NCI-H2029 treated with DMSO at 0.1 percent for 48 hours (cell line): ENCODE measurements at places on chromosomes 5 and 9.

DNA sequence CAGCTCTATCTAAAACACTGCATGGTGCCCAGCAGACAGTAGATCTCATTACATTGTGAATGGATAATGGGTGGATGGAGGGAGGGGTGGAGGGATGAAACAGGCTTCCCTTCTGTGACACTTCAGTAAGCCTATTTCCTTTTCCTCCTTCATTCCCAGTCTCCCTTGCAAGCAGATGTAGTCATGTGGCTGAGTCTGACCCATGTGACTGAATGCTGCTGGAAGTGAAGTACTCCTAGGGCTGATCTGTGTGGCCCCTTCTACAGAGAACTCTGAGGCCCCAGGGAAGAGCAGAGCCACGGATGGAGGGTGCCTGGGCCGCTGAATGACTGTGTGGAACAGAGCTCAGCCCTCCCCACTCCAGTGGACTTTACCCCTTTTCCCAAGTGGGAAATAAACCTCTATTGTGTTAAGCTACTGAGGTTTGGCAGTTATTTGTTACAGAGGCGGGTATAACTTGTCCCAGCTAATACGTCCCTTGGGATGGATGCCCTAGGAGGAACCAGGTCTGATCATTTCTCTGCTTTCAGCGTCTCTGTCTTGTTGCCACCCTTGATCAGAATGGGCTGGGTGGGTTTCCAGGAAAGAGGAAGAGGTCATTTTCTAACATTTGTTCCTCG lies 176.1 kb upstream of the MVB12B start:
- DNase-seq = peak; percentile 81

GRCh38 chr9:136078498-136079011 lies 16.5 kb downstream of the NACC2 start:
- no peak for DNase-seq

DNA sequence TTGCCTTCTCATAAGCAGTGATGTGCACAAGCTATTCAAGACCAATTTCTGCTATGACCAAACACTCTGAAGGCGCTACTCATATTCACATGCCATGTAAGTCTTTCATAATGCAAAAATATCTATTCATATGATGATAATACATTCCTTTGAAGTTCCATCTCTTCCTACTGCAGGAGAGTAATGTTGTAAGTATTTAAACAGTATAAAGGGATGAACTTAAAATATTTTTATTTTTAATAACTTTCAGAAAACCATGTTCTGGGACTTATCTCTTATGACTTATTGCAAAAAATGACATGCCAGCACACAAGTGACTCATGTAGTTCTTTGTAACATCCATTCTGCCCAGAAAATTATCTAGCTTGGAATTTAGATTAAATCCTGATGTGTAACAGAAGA lies 376.4 kb downstream of the KCTD16 start:
- no peak for DNase-seq

DNA sequence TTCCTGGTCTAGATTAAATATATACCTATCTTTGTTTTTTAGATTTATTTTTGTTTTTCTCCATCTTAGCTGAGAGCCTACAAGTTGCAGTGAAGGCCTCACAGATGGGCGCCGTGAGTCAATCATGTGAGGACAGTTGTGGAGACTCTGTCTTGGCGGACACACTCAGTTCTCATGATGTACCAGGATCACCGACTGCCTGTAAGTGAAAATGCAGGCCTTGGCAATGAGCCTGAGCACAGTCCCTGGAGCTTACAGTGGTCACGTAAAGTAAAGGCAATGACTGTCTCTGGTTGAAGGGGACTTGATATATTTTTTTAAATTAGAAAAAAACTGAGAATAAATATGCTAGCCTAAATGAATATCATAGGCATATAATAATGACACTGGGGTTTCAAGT lies 271.9 kb downstream of the ARHGEF28 start:
- no peak for DNase-seq

GRCh38 chr5:140236891-140237598 lies 62.1 kb downstream of the CYSTM1 start:
- DNase-seq = no peak

DNA sequence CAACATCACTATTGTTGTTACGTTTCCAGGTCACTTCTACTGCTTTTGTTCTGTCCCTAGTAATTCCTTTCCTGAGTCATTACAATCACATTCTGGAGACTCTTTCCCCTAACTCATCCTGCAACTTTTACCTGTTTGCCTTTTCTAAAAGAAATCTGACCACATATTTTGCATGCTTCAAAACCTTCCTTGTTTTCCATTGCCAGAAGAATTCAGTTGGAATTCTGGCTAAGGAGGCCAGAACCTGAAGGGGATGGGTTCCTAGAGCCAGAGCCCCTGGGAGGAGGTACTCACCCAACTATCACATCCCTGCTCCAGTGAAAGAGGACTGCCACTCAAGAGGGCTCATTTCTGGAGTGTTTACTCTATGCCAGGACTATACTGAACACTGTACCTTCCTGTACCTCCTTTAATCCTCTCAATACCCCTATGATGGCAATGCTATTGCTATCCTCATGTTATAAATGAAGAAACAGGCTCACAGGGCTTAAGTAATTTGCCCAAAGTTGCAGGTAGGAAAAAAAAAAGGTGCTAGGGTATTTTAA lies 42.8 kb upstream of the MAST4 start:
- peak; percentile 49 for DNase-seq

- DNase-seq = no peak
Measured at GRCh38 chr9:98698856-98699255, 9.9 kb downstream of the GABBR2 start.

- no peak for DNase-seq
Measured at GRCh38 chr9:99326112-99326916, 104.2 kb downstream of the SEC61B start.

- DNase-seq = no peak
Measured at GRCh38 chr5:150023136-150023535, 22.6 kb downstream of the HMGXB3 start.

DNA sequence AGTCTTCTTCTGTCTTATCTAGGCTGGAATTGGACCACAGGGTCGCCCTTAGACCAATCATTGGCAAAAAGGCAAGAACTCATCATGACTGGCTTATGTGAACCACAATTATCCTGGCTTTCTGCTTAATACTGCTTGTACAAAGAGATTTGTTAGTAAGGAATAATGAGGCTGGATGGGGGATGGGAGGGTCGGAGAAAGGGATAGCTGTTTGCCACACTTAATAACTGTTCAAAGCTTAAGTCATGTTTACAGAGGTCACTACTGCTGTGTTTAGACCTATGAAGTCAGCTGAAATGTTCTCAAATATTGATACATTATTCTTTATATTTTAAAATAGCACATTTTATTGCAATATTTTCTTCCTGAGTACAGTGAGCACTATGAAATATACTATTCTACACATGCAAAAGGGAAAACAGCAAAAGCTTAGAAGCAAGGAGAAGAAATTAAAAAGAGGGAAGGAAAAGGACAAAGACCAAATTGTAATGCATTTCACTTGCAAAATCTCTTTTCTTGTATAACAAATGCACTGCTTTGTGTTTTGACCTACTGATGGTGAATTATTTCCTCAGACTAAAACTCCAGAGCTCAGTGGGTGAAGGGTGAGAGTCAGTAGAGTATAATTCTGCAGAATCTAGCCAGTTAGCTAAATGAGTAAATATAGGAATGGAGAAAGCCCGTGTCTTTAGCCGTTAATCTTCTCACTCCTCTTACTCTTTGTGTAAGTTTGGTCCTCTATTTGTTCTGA lies 404.9 kb upstream of the ZNF608 start:
- no peak for DNase-seq

DNA sequence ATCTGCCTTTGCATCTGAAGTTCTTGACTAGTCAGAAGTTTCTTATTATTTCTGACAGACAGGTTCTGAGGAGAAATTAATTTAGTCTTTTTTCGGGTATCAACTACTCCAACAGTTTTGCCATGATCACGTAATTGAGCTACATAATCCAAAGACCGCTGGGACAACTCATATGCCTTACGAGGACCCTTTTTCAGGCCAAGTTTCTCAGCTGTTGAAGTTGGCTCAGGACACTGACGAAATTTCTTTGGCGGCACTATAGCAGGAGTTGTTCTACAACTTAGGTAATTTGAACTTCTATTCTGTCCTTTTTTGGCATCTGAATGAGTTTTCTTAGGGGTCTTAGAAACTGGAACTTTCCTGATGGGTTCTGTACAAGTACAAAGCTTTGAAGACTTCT lies 27.2 kb downstream of the SETX start:
- no peak for DNase-seq

- no peak for DNase-seq
Measured at GRCh38 chr5:79396265-79396664, 117.7 kb downstream of the HOMER1 start.

DNA sequence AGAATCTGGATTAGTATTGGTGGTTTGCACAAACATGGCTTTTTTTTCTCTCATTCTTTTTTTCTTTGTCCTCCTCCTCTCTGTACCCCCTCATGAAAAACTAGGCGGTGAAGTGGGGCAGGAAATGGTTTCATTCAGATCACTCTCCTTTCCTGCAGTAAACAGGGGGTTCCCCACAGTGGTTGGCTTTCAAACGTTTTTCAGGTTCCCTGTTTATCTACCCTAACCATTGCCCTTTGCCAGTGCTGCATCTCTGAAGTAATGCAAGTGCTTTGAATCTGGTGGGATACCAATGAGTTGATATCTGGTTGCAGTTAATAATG lies 29.8 kb downstream of the NR4A3 start:
- DNase-seq = no peak

DNA sequence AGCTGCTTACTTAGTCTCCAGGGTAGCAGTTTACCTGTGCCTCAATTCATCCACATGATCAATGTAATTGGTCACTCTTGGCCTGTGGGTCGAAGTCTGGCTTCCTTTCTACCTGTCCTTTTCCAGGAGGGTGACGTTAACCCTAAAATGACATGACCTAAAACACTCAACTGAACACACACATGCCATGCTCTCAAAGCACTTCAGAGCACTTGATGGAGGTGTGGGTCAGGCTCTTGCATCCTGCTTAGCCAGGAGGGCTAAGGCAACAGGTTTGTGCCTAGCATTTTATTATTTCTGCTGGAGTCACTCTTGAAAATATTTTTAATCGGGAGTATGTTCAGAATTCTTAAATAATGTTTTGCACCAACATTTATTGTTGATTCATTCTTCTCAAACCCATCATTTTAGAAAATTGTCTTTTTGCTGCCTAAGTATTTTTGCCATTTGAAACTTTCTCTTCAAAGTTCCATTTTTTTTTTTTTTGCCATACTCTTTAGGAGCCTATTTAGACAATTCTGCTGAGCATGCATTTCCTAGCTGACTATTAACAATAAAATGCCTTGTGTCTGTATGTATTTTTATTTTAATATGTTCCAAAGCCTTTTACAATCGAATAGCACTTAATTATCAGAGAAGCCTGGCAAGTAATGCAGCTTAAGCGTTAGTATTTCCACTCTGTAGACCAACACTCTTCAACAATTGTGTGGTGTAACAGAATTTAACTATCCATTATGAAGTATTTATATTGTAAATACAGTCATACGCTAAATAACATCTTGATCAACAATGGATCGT lies 59.1 kb downstream of the ATP10B start:
- peak; percentile 13 for DNase-seq

GRCh38 chr5:64972591-64972990 lies 203.9 kb downstream of the CWC27 start:
- no peak for DNase-seq

DNA sequence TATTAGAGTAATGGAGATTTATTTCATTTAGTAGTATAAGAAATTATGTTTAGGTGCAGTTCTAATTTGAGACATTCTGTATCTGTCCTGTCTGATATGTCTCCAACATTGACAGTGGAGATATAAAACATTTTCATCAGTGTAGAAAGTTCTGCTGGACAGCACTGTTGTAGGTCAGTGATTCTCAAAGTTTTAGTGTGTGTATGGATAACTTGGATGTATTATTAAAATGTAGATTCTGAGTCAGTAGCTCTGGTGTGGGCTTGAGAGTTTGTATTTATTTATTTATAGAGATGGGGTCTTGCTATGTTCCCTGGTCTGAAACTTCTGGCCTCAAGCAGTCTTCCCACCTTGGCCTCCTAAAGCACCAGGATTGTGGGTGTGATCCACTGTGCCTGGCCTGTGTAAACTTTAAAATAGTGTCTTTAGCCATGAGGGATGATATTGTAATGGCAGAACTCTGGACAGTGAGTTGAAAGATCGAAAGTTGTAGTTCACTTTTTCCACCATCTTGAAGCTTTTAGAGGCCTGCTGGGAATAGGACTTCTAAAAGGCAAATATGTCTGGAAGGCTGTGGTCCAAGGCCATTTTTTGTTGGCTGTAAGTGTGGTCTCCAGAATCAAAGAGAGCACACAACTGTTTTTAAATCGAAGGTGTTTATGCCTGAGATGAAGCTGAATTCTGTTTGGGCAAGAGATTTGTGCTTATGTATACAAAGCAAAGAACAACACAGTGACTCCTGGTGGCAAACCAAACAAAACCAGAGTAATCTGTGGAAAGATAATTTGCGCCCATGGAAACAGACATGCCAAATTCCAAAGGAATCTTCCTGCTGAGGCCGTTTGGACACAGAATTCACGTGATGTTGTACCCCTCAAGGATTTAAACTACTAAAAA lies 12.4 kb downstream of the UBAP1 start:
- no peak for DNase-seq

GRCh38 chr5:116858705-116859333 lies 284.2 kb upstream of the SEMA6A start:
- no peak for DNase-seq

DNA sequence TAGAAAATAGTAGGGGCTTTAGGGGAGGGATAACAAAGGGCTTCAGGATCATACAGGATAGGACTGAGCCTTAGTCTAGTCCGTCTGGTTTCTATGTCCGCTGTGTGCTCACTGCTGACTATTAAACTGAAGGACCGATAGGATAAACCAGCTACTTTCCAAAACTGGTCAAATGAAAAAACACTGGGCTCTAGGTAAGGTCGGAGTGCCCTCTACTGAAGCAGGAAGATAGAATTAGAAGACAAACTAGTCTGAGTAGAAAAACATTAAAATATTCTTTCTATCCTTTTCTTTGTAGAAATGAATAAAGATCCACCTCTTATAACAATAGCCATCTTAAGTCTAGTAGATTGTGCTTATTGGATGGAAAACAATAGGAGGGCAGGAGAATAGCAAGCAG lies 133.6 kb downstream of the CEMIP2 start:
- no peak for DNase-seq

GRCh38 chr5:177233206-177233605 lies 70.3 kb downstream of the RAB24 start:
- no peak for DNase-seq

GRCh38 chr5:35902046-35902672 lies 36.3 kb downstream of the CAPSL start:
- DNase-seq = no peak

DNA sequence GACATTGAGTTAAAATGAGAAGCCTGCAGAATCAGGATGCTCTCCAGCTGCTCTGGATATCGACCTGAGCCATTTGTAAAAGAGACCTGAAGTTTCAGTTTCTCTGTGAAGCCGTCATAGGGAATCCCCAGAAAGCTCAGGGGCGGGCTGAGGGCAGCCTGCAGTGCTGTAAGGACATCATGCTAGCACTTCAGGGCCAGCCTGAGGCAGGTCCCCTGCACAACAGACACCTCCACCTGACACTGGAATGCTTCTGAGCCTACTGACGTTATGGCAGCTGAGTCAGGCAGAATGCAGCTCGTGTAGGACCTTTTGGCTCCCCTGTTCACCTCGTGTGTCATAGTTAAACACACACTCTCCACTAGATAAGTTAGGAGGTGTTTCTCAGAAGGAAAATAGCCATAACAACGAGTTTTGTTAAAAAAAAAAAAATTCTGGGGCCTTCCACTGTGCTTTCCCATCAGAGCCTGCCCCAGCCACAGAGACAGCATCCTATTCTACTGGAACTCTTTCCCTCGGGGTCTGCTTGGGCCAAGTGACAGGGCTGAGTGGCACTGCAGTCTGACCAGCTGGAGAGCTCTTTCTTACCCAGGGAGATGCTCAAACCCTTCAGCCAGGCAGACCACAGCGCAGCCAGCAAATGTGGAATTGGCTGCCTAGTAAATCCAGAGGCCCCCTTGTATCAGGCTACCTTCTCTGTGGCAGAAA lies 354.9 kb downstream of the DIRAS2 start:
- DNase-seq = no peak
